Effector CD4-positive, alpha-beta T cell (primary cell): ENCODE measurements at places on chromosomes 6 and 20.

DNA sequence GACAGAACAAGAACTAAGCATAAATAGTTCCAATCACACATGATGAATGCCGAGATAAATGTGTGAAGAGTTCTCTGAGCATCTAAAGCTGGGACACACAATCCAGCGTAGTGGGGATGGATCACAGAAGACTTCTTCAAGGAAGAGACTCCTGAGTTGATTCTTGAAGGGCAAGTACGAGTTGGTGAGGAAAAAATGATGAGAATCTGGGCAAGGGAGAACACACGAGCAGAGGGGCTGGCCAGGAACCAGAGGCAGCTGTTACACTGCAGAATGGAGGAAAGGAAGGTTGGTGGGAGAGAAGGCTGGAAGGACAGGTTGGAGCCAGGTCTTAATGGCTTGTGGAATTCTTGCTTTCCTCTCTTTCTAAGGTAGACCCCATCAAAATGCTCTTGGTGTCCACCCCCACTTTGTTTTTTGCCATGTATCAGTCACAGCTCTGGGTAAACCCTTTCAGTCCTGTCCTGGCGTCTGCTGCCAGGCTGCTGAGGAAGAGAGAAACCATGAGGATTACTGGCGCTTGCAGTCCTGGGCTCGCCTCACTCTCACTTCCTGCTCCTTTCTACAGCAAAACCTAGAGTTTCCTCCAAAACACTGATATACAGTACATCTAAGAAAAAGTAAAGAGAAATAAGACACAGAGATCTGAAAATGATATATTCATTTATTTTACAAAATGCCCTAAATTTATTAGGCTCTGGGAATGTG lies 127.6 kb upstream of the FAM184A start:
- no peak for DNase-seq

DNA sequence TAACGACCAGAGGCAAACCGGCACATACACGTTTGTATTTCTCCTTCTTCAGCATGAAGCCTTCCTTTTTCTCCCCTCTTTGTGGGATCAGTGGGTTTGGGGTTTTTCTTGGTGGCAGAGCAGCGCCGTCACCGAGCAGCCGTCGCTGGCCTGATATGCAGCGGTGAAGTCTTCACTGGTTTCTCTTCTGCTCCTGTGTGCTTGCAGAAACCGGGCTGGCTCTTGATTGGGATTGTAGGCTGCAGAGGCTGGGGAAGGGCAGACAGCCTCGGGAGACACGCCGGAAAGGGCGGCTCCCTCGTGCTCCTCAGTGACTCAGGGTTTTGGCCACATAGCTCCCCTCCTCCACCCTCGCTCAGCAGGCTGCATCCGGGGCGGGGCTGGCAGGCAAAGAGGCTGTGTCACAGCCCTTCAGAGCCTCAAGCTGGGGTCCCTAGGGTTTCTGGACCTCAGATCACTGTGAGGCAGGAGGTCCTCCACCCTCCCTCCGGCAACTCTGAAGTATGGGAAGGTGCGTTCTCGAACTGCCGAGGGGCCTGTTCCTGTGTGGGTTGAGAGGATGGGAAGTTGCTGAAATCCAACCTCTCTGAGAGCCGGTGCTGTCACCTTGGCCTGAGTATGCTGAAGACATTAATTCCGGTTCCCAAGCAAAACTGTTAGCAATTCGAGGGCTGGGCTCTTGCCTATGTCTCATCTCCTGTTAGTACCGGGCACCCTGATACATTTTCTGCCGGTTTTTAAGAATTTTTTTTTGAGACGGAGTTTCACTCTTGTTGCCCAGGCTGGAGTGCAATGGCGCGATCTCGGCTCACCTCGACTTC lies 24.2 kb downstream of the NQO2 start:
- DNase-seq = peak; percentile 78

DNA sequence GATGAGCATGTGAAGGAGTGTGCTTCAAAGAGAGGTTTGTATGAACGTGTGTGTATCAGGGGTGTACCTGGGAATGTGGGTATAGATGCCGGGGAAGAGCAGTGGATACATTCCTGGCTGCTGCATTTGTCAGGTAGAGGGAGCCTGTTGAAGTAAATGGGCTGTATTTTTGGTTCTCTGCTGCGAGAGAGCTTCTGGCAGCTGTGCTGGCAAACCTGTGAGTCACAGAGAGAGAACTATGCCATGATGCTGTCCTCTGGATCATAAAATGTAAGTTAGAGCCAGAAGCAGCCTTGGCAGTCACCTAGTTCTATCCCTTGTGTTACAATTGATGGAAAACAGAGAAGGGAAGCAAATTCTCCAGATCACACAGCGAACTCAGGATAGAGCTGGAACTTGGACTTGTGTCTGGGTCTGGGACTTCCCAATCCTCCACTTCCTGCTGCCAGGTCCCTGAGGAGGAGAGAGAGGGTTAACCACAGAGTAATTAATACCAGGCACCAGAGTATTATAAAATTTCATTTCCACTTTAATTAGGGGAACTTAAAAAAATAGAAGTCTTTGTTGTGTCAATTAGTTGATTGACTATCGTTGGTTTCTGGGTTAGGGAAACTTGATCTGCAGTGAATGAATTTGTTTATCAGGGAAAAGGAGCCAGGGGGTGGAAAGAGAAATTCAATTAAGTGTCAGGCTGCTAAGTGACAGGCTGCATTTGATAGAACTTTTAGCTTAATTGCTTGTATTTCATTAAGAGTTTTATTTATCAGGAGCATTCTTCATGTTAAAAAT lies 41.1 kb upstream of the GTSF1L start:
- no peak for DNase-seq

GRCh38 chr20:42795111-42795695 lies 394.5 kb downstream of the PTPRT start:
- no peak for DNase-seq

GRCh38 chr20:60066438-60066823 lies 108.2 kb downstream of the CDH26 start:
- no peak for DNase-seq

DNA sequence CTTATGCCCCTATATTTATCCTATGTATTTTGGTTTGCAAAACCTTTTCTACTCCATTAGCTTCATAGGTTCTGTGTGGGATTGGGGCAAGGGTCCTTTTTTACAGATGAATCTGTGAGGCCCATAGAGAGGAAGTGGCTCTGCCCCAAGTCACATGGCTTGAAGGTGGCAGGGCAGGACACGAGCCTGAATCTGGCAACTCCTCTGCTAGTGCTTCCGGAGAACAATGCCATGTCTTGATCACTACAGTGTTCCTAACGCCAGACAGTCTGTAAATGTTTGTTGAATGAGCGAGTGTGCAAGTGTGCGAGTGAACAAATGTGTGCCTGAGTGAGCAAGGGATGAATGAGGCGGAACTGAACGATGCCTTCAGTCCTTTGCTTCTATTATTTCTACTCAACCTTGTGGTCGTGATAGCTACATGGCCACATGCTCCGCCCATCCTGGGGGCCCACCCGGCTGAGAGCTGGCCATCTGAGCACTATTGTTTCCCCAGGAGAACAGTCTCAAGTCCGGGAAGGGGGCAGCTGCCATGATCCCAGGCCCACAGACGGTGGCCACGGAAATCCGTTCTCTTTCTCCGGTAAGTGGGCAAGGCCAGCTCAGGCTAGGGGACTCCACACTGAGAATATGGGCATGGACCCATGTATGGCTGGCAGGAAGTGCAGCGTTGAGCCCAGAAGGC lies 17.8 kb upstream of the AAR2 start:
- no peak for DNase-seq

DNA sequence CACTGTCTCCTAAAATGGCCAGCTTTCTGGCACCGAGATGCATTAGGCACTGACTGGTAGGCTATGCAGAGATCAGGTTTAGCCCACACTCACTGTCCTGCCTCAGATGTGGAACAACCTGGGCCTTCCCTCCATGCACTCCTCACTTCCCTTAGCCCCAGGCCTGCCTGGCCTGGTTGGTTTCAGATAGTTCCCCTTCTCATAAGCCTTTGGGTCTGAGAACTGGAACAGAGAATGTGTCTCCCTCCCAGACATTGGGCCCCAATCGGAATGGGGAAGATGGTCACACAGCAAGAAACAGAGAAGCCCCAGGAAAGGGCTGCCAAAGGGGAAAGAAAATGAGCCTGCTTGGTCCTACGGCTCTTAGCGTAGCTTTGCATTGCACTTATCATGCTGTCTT lies 762.1 kb upstream of the CHD6 start:
- DNase-seq = no peak

GRCh38 chr6:125636671-125637070 lies 112.8 kb upstream of the HEY2 start:
- no peak for DNase-seq

GRCh38 chr6:48184648-48185047 lies 73.7 kb upstream of the PTCHD4 start:
- DNase-seq = no peak

GRCh38 chr6:157978021-157978783 lies 3.5 kb upstream of the SYNJ2 start:
- no peak for DNase-seq

DNA sequence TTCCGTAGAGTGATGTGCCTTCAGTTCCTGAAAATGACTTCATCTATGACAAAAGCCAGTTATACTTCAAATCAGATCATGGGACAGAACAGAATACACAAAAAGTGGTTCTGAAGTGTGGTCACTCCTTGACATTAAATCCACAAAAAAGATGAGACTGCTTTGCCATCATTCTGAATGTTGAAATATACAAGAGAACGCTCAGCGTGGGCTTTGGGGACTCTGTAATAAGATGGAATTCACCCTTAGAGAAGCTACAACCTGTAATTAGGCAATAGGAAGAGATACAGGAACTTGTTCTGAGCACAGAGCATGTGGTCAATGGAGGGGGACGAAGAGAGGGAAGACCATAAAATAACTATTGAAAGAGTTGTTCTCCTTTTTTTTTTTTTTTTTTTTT lies 184.3 kb downstream of the CARMIL1 start:
- no peak for DNase-seq

DNA sequence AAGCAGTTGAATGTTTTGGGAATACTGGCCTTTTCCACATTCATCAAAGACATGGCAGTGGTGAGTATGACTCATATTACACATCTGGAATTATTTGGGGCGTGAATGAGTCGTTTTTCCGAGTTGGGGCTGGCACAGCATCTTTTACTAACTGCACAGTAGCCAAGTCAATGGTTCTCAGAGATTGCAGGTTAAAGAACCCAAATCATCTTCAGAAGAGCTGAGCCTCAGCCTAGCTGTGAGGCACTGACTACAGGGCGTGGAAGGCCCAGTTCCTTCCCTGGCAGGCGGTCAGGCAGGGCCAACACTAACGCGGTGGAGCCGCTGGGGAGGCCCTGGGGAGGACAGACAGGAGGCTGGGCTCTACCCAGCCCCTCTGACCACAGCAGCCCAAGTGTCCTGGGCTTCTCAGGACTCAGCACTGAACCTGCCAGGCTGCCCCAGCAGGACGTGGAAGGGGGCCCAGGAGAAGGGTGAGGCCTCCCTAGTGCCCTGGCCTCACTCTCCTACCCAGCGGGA lies 20.1 kb upstream of the HELZ2 start:
- DNase-seq = no peak
